ENCODE measurements at places on chromosomes 3 and 15. TPM values are rescaled to one million over a fixed set of nuclear protein-coding genes. Genes with fewer than 3 reads are reported as not detected.

The TICRR gene
- total RNA-seq: not detected

The ACTR8 gene
- total RNA-seq: 16.6 TPM

The TGM4 gene
- total RNA-seq: not detected

The MKRN3 gene
- 3.4 TPM for total RNA-seq

The EFCAB12 gene
- total RNA-seq: not detected

The SLC7A14 gene
- not detected for total RNA-seq

The MPI gene
- 118 TPM for total RNA-seq

DNA sequence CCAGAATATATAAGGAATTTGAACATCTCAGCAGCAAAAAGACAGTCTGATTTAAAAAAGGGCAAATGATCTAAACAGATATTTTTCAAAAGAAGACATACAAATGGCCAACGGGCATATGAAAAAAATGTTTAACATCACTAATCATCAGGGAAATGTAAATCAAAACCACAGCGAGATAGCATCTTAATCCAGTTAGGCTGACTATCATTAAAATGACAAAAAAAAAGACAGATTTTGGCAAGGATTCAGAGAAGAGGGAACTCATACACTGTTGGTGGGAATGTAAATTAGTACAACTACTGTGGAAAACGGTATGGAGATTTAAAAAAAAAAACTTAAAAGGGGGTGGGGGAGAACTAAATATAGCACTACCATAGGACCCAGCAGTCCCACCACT lies 47.9 kb downstream of the RNF13 start:
- no peak for DNase-seq

- DNase-seq: no peak
Observed at GRCh38 chr3:98855806-98856400, 45.6 kb downstream of the DCBLD2 start.

GRCh38 chr15:67750371-67750770 lies 74.9 kb upstream of the SKOR1 start:
- DNase-seq: no peak

GRCh38 chr3:107206945-107207344 lies 170.3 kb upstream of the CCDC54 start:
- DNase-seq: no peak

DNA sequence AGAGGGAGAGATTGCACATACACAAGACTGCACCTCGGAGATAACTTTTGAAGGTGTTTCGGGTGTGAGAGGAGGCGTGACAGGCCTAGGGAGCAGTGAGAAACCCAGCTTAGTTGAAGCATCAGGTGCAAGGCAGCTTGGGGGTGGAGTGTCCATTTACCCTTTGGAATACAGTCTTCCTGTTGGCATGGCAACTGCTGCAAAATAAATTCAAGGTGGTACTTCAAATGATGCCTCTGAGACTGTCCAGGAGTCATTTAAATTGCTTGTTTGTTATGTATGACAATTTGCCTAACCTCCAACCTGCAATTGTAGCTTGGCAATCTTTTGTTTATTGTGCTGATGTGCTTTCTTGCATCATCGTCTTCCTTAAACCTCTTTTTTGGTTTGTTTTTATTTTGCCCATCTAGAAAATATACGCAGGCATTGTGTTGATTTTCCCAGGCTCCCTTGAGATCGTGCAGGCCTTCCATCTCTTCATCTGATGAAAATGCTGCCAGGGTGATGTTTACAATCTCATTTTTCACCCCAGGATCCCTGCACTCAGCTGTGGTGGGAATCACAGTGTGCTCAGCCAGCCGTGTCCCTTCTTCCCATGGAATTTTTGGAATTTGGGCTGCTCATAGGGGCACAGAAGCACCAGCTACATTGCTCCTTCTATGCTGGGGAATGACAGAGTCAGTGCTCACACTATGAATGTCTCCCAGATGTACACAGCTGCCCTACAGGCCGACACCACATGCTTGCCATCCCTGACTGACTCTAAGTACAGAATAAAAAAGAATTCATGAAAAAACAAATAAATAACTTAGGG lies 583.1 kb upstream of the CFAP20DC start:
- DNase-seq: no peak

DNA sequence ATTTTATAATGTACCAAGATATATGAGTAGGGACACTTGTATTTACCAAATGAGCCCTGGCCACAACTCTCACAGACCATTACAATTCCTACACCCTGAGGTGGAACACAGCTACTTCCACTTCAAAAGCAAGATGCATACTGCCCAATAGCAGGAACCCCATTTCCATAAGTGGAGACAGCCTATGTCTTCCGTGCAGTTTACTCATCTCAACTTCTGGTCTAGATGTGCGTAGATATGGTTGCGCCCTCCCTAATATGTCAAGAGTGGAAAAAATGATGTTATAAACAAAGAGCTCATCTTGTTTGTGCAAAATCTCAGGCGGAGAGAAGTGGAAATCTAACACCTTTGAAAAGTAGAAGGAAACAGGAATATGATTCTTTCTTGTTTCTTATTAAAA lies 44.6 kb downstream of the RAB27A start:
- DNase-seq: no peak

DNA sequence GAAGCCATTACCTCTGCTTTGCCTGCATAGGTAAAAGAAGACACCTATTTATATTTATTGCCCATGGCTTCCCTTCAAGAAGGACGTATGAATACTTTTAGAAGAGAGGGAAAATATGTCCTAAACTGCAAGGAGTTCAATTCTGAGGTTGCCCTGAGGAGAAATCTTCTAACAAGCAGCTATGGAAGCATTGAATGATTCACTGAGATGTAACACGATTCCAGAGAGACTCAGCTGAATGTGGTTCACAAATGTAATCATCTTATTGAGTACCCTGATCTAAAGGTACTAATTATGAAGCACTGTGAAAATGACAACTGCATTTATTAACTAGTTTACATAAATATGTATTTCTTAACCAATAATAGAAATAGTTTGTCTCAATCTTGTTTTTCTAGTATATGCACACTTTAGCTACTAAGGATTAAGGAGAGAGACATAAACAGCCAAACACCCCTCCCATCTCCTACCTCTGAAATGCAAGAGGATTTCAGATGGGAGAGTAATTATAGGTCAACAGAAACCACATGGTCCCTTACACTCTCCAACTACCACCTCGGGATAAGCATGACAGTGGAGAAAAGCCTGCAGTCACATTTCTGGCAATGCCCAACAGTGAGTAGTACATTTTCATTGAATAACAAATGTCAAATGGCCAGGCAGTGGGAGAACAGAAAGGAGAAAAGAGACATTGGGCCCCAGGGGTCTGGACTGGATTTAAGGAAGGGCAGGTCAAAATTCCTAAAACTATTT lies 506.2 kb upstream of the IL12A start:
- DNase-seq: no peak

DNA sequence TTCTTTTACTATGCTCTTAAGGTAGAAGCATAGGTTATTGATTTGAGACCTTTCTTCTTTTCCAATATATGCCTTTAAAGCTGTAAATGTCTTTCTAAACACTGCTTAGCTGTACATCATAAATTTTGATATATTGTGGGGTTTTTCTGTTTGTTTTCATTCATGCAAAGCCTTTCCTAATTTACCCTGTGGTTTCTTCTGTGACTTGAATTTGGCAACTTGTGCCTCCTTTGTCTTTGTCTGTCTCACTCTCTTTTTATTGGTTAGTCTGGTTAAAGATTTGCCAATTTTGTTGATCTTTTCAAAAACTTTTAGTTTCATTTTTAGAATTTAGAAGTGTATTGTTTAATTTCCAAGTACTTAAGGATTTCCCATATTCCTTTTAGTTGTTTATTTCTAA lies 343.1 kb downstream of the OXSM start:
- DNase-seq: no peak

GRCh38 chr3:42988097-42988496 lies 9.0 kb downstream of the GASK1A start:
- DNase-seq: no peak

- DNase-seq: no peak
Observed at GRCh38 chr15:78204351-78205309, 29.7 kb downstream of the ACSBG1 start.

GRCh38 chr15:95567686-95568085 lies 762.8 kb upstream of the NR2F2 start:
- no peak for DNase-seq

DNA sequence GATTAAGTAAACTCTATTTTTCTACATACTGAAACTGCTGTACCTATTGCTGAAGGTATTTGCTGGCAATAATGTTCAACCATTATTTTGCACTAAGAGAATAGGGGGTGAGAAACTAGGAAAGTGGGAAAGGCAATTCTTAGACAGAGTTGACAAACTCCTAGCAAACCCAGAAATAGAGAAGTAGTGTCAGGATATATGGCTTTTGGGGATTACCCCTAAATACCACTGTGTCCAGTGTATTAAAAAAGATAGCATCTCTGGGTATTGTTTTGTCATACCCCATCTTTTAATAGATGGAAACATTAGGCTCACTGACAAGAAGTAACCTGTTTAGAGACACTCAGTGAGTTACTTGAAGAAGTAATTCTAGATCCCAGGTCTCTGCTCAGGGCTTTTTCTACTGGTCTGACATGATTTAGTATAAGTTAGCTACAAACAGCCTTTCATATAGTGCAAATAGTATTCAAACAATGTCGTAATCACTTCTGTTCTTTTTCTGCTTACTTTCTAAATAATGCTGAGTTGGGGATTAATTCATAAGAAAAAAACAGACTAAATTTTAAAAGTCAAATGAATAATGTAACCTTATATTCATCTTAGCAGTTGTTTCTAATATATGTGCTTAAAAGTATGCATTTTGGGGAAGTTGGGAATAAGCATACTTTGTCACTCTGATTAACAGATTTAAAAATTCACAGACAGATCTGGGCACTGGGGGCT lies 107.2 kb downstream of the IL1RAP start:
- DNase-seq: no peak

- DNase-seq: no peak
Observed at GRCh38 chr3:194283221-194284006, 67.7 kb downstream of the CPN2 start.

- DNase-seq: no peak
Observed at GRCh38 chr3:40532252-40532651, 7.5 kb downstream of the ZNF621 start.

DNA sequence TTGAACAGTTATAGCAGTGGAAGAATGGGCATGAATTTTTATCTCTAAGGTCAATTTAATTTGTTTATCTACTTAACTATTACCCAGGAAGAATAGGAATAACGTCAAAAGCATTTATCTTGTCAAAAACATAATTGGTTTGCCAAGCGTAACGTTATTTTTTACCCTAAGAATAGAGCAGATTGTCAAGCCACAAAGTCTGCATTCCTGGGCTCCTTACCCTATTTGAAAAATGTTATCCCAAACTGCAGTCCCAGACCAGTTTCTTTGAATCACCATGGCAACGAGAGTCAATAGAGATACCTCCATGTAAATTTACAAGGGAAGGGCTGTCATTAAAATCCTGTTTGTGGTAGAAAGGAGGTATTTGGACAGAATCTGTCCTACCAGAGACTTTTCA lies 61.1 kb downstream of the CPNE4 start:
- DNase-seq: no peak

DNA sequence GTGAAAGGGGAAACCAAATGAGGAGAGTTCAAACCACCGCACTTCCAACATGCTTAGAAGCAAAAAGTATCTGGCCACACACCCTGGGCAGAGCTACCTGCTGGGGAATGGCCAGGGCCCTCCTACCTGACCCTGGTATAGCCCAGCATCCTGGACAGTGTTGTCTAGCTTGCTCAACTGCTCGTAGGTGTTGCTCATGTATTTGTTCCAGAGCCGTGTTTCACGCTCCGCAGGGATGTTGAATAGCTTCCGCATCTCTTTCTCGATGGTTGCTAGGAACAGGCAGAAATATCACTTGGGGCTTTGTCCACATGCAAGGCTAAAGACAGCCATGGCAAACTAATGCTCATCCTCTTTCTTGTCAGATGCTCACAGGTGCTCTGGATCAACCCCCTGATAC lies 15.1 kb downstream of the USP4 start:
- no peak for DNase-seq

DNA sequence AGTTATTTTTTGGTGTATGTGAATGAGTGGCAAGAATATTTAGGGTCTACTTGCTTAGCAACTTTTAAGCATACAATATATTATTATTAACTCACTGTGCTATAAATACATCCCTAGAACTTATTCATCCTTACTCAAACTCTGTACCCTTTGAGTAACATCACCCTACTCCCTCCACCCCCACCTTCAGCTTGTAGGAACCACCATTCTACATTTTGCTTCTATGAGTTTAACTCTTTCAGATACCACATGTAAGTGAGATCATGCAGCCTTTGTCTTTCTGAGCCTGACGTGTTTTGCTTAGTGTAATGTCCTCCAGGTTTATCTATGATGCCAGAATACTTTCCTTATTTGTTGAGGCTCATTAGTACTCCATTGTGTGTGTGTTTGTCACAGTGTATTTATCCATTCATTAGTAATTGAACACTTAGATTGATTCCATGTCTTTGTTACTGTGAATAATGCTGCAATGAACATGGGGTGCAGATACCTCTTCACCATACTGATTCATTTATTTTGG lies 526.9 kb downstream of the PYDC2 start:
- DNase-seq: no peak

- no peak for DNase-seq
Observed at GRCh38 chr15:34861214-34861613, 65.9 kb upstream of the ACTC1 start.

GRCh38 chr15:69107025-69107620 lies 53.3 kb upstream of the GLCE start:
- no peak for DNase-seq

DNA sequence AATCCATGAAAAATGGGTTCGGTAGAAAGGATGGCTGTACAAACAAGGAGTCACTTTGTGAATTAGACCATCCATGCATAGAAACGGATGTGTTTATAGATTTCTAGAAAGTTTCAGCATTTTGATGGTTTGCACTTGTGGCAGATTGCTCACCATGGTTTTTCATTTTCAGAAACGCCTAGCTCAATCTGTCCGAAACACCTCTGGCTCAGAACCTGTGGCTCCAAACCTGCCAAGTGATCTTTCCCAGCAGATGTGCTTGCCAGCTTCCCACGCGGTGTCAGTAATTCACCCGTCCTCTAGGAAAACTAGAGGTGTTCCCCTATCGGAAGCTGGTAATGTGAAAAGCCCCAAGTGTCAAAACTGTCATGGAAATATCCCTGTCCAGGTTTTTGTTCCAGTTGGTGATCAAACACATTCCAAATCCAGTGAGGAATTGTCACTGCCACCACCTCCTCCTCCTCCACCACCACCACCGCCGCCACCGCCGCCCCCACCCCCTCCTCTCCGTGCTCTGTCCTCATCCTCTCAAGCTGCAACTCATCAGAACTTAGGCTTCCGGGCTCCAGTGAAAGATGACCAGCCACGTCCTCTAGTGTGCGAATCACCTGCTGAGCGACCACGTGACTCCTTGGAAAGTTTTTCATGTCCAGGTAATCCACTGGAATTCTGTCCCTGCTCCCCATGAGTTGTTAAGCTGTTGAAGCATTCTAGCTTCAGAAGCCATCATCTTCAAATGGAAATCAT lies 21.2 kb downstream of the WHAMM start:
- no peak for DNase-seq

DNA sequence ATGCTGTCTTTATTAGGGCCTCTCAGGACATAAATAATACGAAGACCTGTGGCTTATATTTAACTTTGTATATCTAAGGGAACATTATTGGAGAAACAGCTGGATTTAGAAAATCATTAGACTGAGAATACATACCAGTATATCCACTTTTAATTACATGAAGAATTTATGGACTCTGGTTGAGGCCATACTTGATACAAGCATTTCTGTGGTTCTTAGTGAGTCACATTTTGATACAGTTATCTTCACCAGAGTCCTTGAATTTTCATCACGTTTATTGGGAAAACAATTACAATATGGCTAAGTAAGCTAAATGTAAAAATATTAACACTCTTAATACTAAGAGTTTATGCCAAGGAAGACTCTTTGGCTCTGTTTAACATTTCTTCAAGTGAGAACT lies 9.9 kb downstream of the KIF23 start:
- DNase-seq: no peak

Measured in ascending aorta (tissue), 2 donors.